ENCODE measurements at places on chromosomes 1 and 21. TPM values are rescaled to one million over a fixed set of nuclear protein-coding genes. Genes with fewer than 3 reads are reported as not detected.

DNA sequence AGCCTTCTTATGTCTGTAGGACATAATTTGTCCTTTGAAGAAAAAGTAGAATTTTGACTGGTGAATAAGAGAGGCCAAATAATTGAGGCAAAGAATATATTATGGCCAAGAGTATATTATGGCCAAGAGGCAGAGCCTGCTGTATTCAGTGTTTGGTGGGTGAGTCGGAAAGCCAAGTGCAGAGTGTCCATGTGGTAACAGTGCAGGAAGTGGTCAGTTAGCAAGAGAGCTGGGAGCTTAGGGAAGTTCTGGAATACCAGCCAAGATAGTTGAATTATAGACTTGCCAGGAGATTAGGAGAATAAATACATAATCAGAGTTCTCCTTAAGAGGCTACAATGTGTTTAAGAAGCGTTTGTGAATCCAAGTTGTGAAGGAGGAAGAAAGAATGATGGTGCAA, 131.5 kb upstream of the LMO4 start:
- DNase-seq = peak; percentile 3

The AMY1B gene
- not detected for total RNA-seq

GRCh38 chr1:230002164-230002803, 64.8 kb upstream of the GALNT2 start:
- DNase-seq = no peak

DNA sequence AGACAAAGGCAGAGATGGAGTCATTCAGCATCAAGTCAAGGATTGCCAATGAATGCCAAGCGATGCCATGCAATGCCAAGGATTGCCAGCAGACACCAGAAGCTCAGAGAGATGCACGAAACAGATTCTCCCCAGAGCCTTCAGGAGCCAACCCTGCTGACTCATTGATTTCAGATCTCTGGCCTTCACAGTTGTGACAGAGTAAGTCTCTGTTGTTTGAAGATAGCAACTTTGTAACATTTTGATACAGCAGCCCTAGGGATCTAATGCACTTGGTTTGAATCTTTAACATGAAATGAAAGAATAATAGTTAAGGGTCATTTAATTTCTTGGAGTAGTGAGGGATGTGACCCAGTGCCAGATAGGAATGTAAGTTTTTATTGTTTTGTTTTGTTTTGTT, 287.4 kb upstream of the RUNX1 start:
- DNase-seq = no peak

DNA sequence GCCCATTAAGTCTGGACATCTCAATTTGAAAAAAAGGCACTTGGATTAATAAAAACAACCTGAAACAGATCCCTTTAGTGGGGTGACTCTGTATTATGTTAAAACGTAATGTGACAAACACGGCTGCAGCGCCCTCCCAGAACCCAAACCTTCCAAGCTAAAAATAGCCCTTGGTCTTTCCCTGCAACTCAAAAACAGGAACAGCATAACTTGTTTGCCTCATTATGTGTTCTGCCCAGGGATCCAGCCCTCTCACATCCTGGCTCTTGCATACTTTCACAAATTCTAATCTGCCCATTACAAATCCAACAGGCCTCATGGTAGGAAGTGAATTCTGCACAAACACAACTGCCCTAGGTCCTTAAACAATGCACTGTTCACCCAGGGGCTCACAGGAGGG, 94.7 kb upstream of the GADD45A start:
- DNase-seq = no peak

- no peak for DNase-seq
Measured at GRCh38 chr1:87712261-87713010, 383.8 kb downstream of the LMO4 start.

- DNase-seq = no peak
Measured at GRCh38 chr1:54808443-54809207, 7.5 kb upstream of the TTC22 start.

GRCh38 chr1:222285526-222285925, 262.4 kb downstream of the HHIPL2 start:
- no peak for DNase-seq

The PRRX1 gene
- 0.10 TPM for total RNA-seq

- no peak for DNase-seq
Measured at GRCh38 chr1:220905650-220906560, 26.7 kb downstream of the HLX start.

The HSPA6 gene
- 0.16 TPM for total RNA-seq

The GSTM1 gene
- not detected for total RNA-seq

The NBPF4 gene
- not detected for total RNA-seq

The MMEL1 gene
- total RNA-seq = not detected

GRCh38 chr1:167765496-167765895, 43.7 kb downstream of the MPZL1 start:
- no peak for DNase-seq

DNA sequence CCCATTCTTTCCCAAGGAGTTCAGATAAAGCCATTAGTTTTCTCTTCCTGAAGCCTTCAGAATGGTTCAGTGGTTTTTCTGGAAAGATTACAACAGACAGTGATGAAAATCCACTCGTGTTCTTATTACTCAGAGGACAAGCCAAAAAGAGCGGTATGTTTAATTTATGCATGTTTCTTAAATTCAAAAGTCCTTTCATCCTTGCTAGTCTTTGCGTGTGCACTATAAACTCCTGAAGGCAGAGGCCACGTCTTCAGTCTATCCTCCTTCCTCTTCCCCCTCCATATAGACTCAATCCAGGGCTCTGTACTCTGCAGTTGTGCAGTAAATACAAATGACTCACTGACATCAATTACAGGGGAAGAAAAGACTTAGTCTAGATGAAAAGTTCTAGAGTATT, 409.2 kb upstream of the PLXNA2 start:
- no peak for DNase-seq

GRCh38 chr1:68129536-68130250, 79.3 kb upstream of the DIRAS3 start:
- DNase-seq = no peak

DNA sequence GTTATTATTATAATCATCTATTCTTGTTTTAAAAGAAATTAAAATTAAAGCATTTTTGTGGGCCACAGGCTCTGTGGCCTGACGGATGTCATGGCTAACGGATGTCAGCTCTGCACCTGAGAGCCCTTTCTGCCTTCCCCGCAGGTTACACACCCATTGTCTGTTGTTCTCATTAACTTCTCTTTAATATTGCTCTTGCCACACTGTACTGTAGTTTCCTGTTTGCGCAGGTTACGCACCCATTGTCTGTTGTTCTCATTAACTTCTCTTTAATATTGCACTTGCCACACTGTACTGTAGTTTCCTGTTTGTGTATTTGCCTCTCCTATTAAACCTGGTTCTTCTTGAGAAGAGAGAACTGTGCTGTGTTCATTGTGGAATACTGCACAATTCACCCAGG, 294.4 kb upstream of the PLXNA2 start:
- DNase-seq = no peak

The VANGL1 gene
- 8.2 TPM for total RNA-seq

The C1orf94 gene
- not detected for total RNA-seq

GRCh38 chr1:2388004-2388913, 3.1 kb downstream of the MORN1 start:
- no peak for DNase-seq

The TRIM58 gene
- total RNA-seq = not detected

- no peak for DNase-seq
Measured at GRCh38 chr1:192579010-192579738, 3.6 kb downstream of the RGS1 start.

- DNase-seq = peak; percentile 11
Measured at GRCh38 chr1:240987928-240988327, 369.1 kb downstream of the RGS7 start.

GRCh38 chr1:154557939-154558719, at the start of gene UBE2Q1:
Gene UBE2Q1, minus strand, starts transcription at chr1:154558662. Its CDS starts 109 bp downstream, at chr1:154558553.
- DNase-seq = no peak

- DNase-seq = no peak
Measured at GRCh38 chr1:47390843-47391242, 25.2 kb upstream of the FOXE3 start.

- DNase-seq = no peak
Measured at GRCh38 chr1:238406098-238406860, 515.6 kb upstream of the ZP4 start.

DNA sequence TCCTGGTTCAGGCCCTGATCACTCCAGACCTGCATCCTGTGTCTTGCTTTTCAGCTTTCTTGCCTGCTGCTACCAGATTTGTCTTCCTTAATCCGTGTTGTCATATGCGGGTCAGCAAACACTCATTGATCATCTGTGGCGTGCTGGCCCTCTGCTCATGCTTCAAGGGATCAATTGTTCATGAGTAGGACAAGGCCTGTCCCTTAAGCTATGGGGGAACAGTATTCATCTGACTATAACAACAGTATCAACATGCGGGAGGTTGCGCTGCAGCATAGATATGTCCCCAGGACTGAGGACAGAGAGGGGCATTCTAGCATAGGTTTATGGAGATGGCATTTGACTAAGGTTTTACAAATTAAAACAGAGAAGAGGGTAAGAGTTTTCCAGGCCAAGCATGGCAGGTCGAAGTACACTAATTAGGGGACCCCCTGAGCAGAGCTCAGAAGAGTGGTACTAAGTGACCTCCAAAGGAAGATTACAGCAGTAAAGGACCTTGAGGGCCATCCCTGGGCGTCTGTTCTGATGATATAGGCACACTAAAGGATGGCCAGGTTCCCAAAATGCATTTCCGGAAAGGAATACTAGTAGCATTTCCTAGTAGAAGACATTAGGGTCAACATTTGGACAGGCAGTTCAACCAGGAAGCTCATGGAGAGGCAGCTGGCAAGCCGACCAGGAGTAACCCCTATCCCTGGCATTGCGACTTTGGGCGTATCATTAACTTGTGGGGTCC, 811 bp upstream of the ZNF672 start:
- DNase-seq = no peak

The LCE3B gene
- not detected for total RNA-seq

The ZNF593OS gene
- not detected for total RNA-seq

- no peak for DNase-seq
Measured at GRCh38 chr1:21894034-21894881, 42.9 kb downstream of the HSPG2 start.

GRCh38 chr1:175493321-175494010, 249.9 kb downstream of the TNR start:
- DNase-seq = no peak
